ENCODE measurements at places on chromosomes 5 and 9.

GRCh38 chr5:59037453-59037852, 454.6 kb downstream of the RAB3C start:
- no peak for DNase-seq

GRCh38 chr9:130860458-130861316, 25.6 kb downstream of the ABL1 start:
- no peak for DNase-seq

DNA sequence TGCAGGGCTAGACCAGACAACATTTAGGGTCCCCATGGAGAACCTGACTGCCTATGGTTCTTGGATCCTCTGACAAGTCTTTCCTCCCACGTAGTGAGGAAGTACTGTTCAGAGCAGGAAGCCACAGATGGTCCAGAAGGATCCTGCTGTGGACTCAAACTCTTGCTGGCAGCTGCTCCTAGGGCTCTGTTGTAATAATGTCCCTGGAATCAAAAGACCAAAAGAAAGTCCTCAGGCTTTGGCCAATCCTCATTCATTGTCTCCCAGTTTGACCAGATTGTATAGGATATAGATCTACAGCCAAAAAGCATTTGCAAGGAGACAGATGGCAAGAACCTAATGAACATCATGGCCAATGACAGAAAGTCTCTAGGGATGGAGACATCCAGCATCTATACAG, 53.9 kb downstream of the SEMA6A start:
- DNase-seq = no peak

DNA sequence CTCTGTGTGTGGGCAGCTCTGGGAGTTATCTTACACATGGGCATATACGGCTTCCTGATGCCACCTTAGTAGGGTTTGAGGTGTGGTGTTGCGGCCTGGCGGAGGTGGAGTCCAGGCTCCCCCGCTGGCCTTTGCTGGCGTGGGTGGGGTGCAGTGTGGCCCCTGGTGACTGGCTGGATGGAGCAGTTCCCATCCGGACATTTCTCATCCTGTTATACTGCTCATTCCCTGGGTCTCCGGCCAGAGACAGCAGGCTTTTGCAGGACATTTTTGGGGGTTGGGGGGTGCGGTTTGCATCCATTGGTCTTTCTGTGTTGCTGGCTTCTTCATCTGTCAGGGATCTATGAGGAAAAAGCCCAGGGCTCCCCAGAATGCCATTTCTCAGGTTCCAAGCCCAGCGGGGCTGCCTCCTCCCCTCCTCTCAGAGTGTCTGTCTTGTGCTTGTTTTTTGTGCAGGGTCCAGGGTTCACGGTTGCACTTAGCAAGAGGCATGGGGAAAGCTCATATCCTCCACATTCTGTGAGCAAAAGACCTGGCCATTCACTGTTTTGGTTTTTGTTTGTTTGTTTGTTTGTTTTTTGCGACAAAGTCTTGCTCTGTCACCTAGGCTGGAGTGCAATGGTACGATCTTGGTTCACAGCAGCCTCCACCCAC, 22.3 kb downstream of the NDUFS6 start:
- no peak for DNase-seq

DNA sequence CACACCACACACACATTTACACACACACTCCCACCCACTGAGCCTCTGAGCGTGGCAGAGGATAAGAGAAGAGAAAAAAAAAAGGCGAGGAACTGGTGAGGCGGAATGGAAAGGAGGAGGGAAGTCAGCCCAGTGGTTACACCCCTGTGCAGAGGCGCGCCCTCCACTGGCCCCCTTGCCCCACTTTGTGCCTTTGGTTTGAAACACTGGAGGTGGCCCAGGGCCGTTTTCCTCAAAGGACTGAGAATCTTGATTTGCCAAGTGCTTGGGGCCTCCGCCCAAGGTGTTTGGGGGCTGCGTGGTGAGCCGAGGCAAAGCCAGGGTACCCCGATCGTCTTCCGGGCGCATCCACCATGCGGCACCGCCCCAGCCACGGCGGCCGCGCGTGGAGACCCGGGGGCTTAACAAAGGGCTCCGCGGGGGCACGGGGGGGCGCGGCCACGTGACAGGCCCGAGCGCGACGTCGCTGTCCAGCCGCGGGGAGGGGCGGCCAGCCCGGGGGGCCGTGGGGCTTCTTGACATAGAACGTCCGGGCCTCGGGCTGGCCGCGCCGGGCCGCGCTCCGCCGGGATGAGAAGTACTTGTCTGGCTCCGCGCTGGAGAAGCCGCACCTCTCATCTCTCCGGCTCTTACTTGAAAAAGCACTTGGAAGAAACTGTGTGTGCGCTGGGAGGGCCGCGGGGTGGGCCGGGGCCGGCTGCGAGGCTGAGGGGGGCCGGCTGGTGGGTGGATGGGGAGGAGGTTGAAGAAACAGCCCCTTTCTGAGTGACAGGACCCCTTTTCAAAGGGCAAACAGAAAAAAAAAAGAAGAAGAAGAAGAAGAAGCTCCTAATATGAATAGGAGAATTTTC, 21.0 kb downstream of the NR2F1 start:
- no peak for DNase-seq

DNA sequence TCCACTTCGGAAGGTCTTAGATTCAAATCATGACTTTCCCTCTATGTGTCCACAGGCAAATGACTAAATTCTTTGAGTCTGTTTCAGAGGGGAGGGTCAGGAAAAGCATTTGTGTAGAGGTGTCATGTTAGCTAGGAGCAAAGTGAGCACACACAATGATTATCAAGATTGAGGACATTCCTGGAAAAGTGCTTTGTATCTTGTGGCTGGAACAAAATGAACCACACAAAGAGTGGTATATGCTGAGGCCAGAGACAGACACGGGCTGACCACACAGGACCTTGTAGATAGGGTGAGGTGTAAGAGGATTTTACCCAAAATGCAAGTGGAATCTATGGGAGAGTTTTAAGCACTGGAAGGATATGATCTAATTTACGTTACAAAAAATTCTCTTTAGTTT, 245.3 kb upstream of the NMUR2 start:
- no peak for DNase-seq

DNA sequence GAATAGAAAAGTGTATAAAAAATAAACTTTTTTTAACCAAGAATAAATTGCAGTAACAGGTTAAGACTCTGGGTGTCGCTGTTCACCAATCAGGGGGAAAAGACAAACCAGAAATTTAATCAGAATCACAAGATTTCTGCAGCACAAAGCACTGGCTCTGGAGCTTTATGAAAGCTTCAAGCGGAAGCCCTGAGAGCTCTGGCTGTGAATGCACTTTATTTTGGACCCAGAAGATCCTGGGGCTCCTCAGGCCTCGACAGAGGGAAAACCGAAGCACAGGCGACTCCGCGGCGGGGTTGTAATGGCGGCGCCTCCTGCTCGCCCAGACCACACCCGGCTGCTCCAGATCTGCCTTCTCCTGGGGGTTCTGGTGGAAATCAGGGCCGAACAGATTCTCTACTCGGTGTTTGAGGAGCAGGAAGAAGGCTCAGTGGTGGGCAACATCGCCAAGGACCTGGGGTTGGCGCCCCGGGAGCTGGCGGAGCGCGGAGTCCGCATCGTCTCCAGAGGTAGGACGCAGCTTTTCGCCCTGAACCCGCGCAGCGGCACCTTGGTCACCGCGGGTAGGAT, at the start of gene PCDHGA4:
PCDHGA4 (plus strand) TSS at position 122 of the 570 bp plus-strand sequence; CDS start at position 209, 87 bp downstream.
- DNase-seq = no peak
